ENCODE measurements at places on chromosomes 5 and 9. TPM values are rescaled to one million over a fixed set of nuclear protein-coding genes. Genes with fewer than 3 reads are reported as not detected.

- peak; percentile 46 for DNase-seq
- H3K4me3 ChIP-seq = peak overlapping the region; percentile 47
- H3K36me3 ChIP-seq = no peaks in the 10 kb centered on the region
- peaks cover 12% of the 10 kb centered on the region for H3K4me1 ChIP-seq
- no peaks in the 10 kb centered on the region for H3K27me3 ChIP-seq
- H3K27ac ChIP-seq = peak overlapping the region; percentile 40
These were observed 55.6 kb downstream of the RXRA start for GRCh38 chr9:134381671-134382516.

DNA sequence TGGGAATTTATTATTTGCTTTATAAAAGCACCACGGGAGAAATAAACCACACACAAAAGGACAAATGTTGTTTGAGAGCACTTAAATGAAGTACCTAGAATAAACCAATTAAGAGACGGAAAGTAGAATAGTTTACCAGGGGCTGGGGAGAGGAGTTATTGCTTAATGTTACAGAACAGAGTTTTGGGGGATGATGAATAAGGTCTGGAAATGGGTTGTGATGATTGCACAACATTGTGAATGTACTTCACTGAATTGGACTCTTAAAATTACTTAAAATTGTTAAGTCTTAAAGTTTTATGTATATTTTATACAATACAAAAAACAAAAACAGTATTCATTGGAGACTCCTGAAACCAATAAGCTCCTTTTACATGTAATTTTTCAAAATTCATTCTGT lies 1.5 kb downstream of the ZBTB43 start:
- H3K4me1 ChIP-seq = peaks cover 32% of the 10 kb centered on the region
- no peaks in the 10 kb centered on the region for H3K27me3 ChIP-seq
- DNase-seq = no peak
- H3K36me3 ChIP-seq = peaks cover 7% of the 10 kb centered on the region

UNC13B gene
- 1.2 TPM for total RNA-seq

BAG1 gene
- total RNA-seq = 60.3 TPM

CPEB4 gene
- total RNA-seq = 14.4 TPM

DRD1 gene
- total RNA-seq = not detected
